Transverse colon (tissue), 4 donors: ENCODE measurements at places on chromosomes 3 and 15.

DNA sequence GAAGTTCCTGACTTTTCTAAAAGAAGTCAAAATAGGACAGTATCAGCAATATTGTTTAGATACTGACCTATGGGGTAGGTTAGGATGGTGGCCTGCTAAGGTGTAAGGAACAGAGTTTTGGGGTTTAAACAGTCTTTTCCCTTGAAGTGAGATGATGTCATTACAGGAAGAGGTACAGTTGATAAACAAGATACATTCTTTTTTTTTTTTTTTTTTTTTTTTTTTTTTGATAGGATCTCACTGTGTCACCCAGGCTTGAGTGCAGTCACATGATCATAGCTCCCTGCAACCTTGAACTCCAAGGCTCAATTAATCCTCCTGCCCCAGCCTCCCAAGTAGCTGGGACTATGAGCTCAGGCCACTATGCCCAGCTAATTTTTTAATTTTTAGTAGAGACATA, 33.3 kb downstream of the SLC25A36 start:
- DNase-seq = no peak

DNA sequence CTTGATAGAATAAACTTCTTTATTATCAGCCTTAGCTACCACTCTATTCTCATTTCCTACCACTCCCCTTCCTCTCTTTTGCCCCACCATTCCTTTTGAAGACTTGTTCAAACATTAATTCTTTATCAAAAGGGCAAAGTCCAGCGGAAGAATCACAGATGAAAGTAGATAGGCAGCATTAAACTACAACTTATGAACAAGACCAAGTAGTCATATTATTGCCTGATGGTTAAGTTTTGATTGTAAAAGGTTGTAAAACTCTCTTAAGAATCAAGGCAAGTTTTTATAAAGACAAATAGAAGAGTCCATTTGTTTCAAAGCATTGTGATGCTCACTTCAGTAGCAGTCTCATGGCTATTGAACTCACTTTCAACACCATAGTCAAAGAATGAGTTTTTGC, 22.4 kb upstream of the TGFBR2 start:
- no peak for DNase-seq

- no peak for DNase-seq
These were observed 104.7 kb downstream of the PGPEP1L start for GRCh38 chr15:98902931-98903330.

DNA sequence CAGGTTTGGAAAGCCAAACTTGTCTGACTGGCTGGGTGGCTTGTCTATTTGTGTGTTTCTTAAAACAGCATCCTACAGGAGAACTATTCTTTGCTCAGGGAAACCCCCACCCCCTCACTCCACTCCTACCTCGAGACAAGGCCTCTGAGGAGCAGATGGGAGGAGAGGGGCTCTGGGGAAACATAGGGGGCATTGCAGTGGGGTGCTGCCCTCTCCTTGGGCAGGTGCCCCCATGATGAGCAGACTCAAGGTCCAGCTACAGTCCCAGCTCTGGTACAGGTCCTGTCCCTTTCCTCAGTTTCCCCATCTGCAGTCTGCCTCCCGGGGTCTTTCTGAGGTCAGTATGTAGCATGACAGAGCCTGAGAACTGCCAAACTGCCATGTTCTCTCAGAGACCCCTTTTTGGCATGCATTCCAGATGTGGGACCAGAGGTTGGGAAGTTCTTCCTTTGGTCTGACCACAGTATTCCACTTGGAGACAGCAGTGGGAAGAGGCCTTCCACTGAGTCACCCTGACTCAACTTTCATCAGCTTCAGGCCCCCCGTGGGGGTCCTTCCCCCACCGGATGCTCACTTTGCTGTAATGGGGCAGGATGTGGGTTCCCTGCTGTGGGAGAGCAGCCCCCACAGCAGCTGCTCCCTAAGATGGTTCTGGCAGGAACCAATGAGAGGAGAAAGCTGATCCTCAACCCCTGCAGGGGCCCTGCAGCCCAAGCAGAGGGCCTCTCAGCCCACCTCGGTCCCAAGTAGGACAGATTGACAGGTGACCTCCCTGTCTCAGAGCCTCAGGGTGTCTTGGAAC, 32.3 kb upstream of the CYP11A1 start:
- peak; percentile 22 for DNase-seq

DNA sequence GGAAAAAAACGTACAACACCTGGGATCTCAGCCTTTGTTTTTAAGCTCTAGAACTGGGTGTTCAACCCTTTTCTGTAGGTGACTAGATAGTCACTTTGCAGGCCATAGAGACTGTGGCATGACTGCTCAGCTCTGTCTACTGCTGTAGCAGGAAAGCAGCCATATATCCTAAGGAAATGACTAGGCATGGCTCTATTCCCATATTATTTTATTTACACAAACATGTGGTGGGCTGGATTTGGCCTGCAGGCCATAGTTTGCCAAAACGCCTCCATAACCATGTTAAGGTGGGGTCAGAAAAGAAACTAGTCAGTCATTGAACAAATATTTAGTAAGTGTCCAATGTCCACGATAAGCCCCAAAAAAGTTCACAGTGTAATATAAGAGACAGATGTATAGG, 452.5 kb downstream of the MCTP2 start:
- DNase-seq = no peak

- peak; percentile 70 for DNase-seq
These were observed 88.6 kb upstream of the ZNF280D start for GRCh38 chr15:56821721-56822425.

DNA sequence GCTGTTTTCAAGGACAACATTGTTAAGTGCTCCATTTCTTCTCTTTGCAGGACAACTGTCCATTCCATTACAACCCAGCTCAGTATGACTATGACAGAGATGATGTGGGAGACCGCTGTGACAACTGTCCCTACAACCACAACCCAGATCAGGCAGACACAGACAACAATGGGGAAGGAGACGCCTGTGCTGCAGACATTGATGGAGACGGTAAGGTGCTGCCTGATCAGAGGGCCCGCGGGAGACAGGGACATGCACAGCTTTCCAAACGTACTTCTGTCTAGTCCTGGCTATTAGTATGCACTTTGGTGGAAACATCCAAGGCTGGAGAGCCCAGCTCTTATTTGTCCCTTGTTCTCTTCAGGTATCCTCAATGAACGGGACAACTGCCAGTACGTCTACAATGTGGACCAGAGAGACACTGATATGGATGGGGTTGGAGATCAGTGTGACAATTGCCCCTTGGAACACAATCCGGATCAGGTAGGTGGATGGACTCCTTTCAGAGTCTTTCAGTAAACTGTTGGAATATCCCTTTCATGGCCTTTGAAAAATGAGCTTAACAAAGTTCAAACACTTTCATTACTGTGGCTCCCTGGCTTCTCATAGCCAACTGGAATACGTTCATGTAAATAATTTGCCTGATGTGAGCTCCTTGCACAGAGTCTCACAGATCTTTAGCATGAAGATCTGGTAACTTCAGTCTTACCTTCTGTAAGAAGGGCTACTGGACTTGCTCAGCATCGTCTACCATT, 10.4 kb downstream of the THBS1 start:
- peak; percentile 13 for DNase-seq

DNA sequence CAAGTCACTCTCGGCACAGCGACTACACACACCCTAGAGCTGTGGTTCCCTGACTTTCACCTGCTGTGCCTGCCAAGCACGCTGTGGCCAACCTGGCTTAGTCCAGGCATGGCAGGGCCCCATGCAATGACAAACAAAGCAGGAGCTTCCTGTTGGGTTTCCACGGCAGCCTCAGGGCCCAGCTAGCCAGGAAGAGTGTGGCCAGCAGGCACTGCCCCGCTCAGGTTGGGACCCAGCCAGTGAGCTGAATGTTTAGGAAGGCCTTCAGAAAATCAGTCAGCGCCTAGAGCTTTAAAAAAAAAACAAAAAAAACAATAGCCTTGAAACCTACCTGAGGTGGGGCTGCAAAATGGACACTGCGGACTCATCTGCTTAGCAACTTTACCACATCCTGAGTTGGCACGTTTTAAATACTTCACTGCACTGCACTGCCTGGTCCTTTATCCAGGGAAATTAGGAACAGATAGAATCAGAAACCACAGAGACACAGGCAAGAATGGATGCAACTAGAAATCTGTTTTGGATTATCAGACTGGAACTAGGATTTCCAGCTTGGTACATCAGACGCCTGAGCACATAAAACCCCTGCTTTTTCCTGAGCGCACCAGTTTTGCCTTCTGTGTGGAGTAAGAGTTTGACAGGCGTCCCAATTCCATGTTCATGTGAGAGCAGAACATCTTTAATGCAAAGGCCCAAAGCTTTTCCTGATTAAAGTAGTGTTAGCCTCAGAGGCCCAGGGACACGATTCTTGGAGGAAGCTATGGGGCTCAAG, 36.2 kb upstream of the LDHAL6B start:
- DNase-seq = peak; percentile 37

GRCh38 chr3:110234831-110235230, 836.8 kb upstream of the NECTIN3 start:
- no peak for DNase-seq

DNA sequence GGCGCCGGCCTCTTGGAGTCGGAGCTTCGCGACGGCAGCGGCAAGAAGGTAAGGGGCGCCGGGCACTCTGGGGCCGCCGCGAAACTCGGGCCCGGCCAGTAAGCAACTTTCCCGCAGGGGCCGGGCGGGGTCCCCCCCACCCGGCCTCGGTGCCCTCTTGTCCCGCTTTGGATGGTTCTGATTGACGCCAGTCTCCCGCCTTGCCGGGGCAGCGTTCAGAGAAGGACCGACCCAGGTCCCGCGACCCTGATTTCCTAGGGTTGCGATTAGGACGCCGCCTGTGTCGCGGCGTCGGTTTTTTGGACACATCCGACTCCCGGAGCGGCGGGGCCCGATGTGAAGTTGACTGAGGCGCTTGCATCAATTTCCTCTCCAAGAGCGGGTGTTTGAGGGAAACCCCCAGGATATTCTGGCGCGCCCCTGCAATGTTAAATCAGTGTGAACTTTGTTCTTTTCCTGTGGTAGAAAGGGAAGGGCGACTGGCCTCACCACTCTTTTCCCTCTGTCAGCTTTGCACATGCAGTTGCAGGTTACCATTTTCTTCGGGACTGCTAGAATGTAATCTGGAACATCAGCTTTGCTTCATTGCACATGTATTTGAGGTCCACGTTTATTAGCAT, 755 bp downstream of the PDE8A start:
- DNase-seq = peak; percentile 70
